Upper lobe of right lung (tissue), 1 donor: ENCODE measurements at places on chromosomes 1 and 21. TPM values are rescaled to one million over a fixed set of nuclear protein-coding genes. Genes with fewer than 3 reads are reported as not detected.

The SPRR3 gene
- total RNA-seq = not detected

The SHCBP1L gene
- total RNA-seq = not detected

The ZBTB7B gene
- total RNA-seq = 80.4 TPM

The OR2T11 gene
- total RNA-seq = not detected

The UBXN10 gene
- 0.87 TPM for total RNA-seq

The S100A3 gene
- 1.3 TPM for total RNA-seq

The MAPKAPK2 gene
- total RNA-seq = 92.3 TPM

The CSF3R gene
- total RNA-seq = 202 TPM

The MROH9 gene
- not detected for total RNA-seq

The TRIM33 gene
- 37.3 TPM for total RNA-seq

The LCE1D gene
- total RNA-seq = not detected

The ARTN gene
- 0.43 TPM for total RNA-seq

The ZBED6 gene
- 29.5 TPM for total RNA-seq

The LINGO4 gene
- 0.29 TPM for total RNA-seq

The GNAT2 gene
- not detected for total RNA-seq

The CFAP107 gene
- not detected for total RNA-seq

The LRRC3 gene
- total RNA-seq = 3.6 TPM

The CASQ1 gene
- 0.41 TPM for total RNA-seq

The LRRC7 gene
- total RNA-seq = not detected

The RIPK4 gene
- 10.9 TPM for total RNA-seq

The GCSAML gene
- total RNA-seq = 2.7 TPM

The PAQR7 gene
- total RNA-seq = 10.8 TPM

The AIM2 gene
- total RNA-seq = 3.0 TPM

The HAO2 gene
- not detected for total RNA-seq

The GJA8 gene
- not detected for total RNA-seq

The FHAD1 gene
- 2.4 TPM for total RNA-seq

The KIF26B gene
- 3.4 TPM for total RNA-seq

The KRTCAP2 gene
- 130 TPM for total RNA-seq

The PROK1 gene
- total RNA-seq = 0.41 TPM

The RBM34 gene
- total RNA-seq = 60.5 TPM

The SEMA6C gene
- 6.7 TPM for total RNA-seq

The LENEP gene
- total RNA-seq = not detected

The NFASC gene
- total RNA-seq = 24.1 TPM

The PINK1 gene
- 62.5 TPM for total RNA-seq

The KCNQ4 gene
- 0.96 TPM for total RNA-seq

The LRRC8B gene
- 22.3 TPM for total RNA-seq

The FAM3B gene
- 5.2 TPM for total RNA-seq

The FAM163A gene
- total RNA-seq = not detected

The ASCL5 gene
- total RNA-seq = 0.29 TPM
